ENCODE measurements at places on chromosomes 12 and 14.

DNA sequence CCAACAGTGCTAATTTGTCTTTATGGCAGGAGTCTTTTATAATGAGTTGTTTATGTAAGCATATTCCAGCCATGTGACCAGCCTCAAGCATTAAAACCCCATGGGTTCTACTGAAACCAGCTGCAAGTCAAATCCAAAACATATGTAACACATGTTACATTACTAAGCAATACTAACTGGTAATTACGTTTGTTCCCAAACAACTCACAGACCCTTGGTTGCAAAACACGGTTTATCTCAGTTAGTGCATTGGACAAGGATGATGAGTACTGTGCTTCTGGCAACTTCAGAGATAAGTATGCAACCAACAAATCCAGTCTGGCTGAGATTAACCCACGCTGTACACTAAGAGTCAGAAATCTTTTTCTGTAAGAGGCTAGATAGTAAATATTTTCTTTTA is 110.1 kb upstream of the FAR2 start:
- DNase-seq = no peak

DNA sequence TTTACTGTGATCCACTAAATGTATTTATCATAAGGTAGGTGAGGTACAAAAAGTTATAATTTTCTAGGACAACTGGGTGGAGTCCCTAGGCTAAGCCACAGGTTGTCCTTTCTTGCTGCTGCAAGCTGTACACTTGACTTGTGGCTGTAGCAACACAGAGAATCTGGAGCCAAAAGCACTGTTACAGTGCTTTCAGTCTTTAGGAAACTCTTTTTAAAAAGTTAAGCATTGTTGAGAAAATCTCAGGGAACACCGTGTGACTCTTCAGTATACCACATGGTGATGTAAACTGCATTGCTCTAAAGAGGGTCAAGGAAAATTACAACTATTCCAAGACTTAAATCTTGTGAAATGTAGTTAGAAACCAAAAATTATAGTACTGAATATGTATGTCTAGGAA is 11.4 kb downstream of the SLC15A5 start:
- no peak for DNase-seq

DNA sequence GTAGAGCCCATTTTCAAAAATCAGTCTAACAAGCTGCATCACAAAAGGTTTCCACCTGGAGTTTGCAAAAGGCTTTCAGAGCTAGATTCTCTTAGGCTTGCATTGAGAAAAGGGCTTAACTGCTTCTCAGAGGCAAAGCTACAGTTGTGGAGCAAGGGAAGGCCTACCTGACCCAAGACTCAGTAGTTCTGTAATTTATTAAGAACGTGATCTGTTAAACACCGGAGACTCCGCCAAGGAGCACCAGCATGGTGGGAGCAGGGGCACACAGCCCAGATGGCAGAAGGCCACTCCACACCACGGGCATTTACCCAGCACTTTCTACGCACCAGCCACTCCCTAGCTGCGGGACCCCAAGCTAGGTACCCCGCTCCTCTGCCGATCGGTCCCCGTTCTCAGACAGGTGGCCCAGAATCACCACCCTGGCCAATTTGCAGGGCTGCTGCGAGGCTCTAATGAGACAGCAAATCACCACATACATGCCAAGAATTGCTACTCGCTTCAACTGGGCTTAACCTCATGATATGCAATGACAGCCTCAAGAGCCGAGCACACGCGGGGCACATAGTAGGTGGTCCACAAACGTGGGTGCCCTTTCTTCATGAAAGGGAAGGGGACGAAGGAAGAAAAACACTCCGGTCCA is 1.5 kb downstream of the ITPK1 start:
- no peak for DNase-seq

DNA sequence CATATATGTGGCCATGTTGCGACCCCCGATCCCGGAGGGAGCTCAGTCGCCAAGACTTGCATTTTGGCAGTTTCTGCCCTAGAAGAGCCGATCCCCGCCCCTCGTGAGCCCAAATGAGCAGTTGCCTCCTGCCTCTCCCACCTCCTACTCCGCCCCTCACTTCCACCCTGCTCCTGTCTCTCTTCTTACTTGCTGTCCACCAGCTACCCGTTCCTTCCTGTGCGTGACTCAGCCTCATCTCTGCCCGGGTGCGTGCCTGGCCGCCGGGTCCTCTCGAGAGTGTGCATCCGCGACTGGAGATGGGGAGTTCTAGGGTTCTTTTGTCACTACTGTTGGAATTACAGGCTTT is 585 bp downstream of the GPATCH2L start:
- DNase-seq = peak; percentile 72

- no peak for DNase-seq
Measured at GRCh38 chr14:98937712-98938505, 334.1 kb downstream of the BCL11B start.

DNA sequence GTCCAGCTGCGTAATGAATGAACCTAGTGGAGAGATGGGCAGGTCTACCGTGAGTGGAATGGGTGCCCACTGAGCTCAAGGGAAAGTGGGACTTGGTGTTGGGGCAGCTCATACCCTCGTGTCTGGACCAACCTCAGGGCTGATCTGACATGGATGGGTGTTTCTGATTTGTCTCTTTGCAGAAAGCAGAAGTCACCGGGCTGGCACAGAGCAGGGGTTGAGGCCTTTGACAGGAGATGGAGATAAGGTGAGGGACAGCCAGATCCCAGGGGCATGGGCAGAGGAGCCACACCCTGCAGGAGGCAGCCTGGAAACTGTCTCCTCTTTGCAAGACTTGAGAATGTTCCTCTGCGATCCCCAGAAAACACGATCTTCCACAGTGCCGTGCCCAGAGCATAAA is 20.9 kb upstream of the PPP1CC start:
- no peak for DNase-seq

- no peak for DNase-seq
Measured at GRCh38 chr14:101788016-101788635, 26.6 kb downstream of the PPP2R5C start.

- peak; percentile 72 for DNase-seq
Measured at GRCh38 chr14:69685218-69685616, 73.8 kb downstream of the SUSD6 start.

DNA sequence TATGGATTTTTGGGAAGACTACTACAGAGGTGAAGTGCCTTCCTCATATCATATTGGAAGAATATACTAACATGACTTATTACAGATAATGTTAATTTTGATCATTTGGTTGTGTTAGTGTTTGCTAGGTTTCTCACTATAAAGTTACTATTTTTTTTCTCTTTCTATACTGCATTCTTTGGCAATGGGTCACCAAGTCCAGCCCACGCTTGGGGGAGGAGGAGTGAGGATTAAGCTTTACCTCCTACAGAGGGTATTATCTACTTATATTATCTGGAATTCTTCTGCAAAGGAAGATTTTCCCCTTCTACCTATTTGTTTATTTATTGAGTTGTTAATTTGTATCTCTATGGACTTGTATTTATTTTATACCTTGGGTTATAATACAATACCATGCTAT is 31.5 kb downstream of the SCN8A start:
- DNase-seq = no peak

DNA sequence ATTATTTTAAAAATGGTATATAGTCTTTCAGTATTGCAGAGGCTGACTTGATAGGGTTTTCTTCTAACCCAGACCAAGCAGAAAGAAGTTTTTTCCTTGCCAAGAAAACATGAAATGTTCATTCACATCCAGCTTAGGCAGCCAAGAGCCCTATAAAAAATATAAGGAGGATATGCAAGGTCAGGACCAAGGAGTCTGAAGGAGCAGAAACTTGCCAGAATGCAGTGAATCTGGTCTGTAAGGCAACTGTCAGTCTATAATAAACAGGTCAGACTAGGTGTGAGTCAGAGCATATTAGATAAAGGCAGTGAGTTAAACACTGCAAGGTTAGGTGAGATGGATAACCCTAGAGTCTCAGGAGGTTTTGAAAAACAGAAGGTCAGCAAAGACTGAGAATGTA is 645.5 kb downstream of the C12orf50 start:
- DNase-seq = no peak

DNA sequence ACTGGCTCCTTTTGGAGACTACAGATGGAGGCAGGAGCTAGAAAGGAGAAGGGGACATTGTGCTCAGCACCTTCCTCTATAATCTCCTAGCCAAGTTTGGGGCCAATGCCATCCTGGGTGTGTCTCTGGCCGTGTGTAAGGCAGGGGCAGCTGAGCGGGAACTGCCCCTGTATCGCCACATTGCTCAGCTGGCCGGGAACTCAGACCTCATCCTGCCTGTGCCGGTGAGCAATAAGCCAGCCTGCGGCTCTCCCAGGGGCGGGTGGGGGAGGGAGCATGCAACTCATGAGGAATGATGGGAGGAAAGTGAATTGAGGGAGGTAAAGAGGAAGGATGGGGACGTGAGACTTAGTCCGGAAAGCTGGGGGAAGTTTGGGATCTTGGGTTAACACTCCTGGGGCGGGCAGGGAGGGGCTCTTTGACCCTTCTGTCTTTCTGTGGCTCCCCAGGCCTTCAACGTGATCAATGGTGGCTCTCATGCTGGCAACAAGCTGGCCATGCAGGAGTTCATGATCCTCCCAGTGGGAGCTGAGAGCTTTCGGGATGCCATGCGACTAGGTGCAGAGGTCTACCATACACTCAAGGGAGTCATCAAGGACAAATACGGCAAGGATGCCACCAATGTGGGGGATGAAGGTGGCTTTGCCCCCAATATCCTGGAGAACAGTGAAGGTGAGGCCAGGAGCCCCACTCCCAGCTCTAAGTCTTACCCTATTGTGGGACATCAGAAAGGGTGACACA is 3.3 kb downstream of the ENO2 start:
- no peak for DNase-seq

- DNase-seq = no peak
Measured at GRCh38 chr12:64110864-64111263, 111.2 kb downstream of the KICS2 start.

DNA sequence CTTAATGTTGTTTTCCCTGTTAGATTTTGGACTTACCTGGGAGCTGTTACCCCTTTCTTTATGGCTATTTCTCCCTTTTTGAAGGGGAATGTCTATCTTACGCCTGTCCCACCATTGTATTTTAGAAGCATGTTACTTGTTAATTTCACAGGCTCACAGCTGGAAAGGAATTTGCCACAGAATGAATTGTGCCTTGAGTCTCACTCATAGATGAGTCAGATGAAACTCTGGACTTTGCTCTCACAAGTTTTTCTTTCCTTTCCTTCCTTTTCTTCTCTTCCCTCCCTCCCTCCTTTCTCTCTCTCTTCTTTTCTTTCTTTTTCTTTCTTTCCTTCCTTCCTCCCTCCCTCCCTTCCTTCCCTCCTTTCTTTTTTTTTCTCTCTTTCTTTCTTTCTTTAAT is 9.3 kb upstream of the ATF7IP start:
- no peak for DNase-seq

DNA sequence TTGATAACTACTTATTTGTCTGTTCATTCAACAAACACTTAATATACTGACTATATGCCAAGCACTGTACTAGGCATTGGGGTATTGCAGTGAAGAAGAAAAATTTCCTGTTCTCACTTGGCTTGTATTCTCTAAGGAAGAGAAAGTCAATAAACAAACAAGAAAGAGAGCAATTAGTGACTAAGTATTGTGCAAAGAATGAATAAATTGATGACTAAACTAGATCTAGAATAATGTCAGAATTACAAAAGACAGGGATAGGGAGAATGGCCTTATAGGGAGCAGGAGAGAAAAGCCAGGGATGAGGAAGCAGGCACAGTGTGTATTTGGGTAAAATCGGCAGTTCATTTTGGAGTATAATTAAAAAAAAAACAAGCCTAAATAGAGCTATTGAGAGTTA is 4.2 kb upstream of the LIN7A start:
- DNase-seq = no peak

Measured in activated naive CD4-positive, alpha-beta T cell treated with anti-CD3 and anti-CD28 coated beads, Interleukin-2, amount 50 U/mL, for 16 hours (primary cell).